ENCODE measurements at places on chromosomes 1 and 21. TPM values are rescaled to one million over a fixed set of nuclear protein-coding genes. Genes with fewer than 3 reads are reported as not detected.

Gene TPTE
- not detected for total RNA-seq

- DNase-seq, result no peak
These were observed 14.3 kb downstream of the CHI3L2 start for GRCh38 chr1:111241797-111242196.

Gene MFN2
- 53.6 TPM for total RNA-seq

Gene FNDC10
- 0.76 TPM for total RNA-seq

GRCh38 chr1:1826356-1827088 lies 48.3 kb upstream of the NADK start:
- DNase-seq, result no peak

- DNase-seq, result no peak
These were observed 18.4 kb downstream of the BCAR3 start for GRCh38 chr1:93663208-93663614.

DNA sequence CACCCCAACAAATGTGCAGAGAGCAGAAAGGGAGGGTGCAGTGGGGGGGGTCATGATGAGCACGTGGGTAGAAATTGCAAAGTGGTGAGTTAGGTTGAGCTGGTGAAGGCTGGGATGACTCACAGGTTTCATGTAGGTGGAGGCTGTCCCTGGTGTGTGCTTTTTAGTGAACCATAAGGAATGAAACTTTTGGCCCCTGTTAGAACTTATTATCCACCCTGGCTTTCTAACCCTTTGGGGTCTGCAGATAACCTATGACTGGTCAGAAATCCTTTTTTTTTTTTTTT lies 46.9 kb downstream of the DOP1B start:
- DNase-seq, result peak; percentile 48

Gene PLA2G4A
- not detected for total RNA-seq

Gene OR2W3
- not detected for total RNA-seq

DNA sequence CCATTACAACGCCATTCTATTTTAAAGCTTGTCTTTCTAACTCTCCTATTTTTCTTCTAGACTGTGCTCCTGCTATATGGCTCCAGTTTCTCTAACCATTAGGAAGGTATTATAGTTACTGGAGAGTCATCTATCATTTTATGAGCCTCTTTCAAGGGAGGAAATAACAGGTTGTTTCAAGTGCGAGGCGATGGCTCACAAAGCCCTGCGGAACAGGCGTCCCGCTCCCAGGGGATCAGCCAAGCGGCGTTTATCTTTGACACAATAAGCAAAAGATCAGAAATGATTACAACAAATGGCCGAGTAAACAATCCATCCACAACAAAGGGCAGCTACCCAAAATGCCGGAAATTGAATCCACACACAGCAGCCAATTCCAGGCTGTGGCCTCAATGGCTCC lies 249.5 kb upstream of the POU3F1 start:
- DNase-seq, result peak; percentile 25

- peak; percentile 94 for DNase-seq
These were observed 825 bp downstream of the DCAF8 start for GRCh38 chr1:160261556-160261892.

Gene KLF17
- not detected for total RNA-seq

Gene GJA8
- total RNA-seq, result not detected

DNA sequence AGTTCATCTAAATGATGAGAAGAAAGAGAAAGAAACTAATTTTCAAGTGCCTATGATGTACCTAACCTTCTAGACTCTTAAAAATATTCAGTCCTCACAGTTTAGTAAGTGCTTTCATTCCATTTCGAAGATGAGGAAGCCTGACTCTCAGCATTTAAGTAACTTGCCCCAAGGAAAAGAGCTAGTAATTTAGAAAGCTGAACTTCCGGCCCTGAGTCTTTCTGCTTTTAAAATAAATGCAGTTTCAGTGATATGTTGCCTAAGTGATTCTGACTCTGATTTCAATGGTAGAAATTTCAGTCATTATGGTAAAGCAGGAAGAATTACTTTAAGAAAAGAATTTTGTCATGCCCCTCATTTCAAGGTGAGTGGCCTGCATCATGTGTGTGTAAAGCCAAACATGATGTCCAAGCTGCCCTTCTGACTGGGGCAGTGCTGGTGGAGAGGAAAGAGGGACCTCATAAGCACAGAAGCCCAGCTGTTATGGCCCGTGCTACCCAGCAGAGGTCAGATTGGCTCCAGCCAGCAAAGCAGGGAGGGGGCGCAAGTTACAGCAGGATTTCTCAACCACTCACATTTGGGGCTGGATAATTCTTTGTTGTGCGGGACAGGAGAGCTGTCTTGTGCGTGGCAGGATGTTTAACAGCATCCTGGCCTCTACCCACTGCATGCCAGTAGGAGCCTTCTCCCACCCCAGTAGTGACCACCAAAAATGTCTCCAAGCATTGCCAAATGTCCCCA lies 10.7 kb downstream of the ATP1A4 start:
- no peak for DNase-seq

Gene TRIM67
- total RNA-seq, result 0.61 TPM

DNA sequence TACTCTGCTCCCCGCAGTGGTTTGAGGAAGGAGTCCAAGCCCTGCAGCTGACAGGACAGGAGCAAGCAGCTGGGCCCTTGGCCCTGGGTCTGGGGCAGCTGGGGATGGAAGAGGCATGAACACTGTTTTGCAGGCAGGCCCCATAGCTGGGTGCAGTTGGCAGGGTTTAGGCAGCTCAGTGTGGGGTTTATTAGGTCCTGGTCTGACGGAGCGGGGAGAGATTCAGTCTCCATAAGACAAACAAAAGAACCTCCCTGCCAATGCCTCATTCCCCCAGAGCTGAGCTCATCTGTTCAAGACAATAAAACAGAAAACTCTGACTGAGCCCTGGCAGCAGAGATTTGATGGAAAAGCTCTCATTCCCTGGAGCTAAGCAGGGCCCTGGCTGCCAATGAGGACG lies 37.3 kb downstream of the OLFML2B start:
- DNase-seq, result no peak

Gene FMO2
- total RNA-seq, result not detected

- no peak for DNase-seq
These were observed 89.5 kb downstream of the SCMH1 start for GRCh38 chr1:41152622-41153044.
